CD4-positive, alpha-beta T cell treated with Interleukin-4 for 4 hours (primary cell): ENCODE measurements at places on chromosomes 3 and 15.

DNA sequence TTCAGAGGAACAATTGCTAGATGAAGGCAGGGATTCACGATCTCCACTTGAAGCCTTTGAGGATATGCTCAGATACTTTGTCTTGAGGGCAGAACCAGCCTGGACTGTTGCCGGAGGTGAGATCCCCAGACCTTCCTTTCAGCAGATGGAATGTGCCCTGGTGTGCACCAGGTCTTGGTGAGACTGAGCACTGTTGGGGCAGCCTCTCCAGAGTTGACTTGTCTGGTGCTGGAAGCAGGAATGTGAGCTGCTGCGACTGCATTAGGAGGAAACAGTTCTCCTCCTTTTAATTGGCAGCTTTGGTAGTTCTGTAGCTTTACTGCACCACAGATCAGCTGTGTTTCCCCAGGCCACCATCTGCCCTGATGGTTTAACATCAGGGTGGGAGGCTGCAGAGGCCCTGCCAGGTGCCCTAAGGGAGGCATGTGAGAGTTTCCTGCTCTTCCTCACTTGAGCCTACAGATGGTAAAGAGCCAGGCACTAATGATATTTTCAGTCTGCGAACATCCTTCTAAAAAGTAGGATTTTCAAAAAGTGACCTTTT, 58.5 kb downstream of the CTDSPL start:
- no peak for DNase-seq

DNA sequence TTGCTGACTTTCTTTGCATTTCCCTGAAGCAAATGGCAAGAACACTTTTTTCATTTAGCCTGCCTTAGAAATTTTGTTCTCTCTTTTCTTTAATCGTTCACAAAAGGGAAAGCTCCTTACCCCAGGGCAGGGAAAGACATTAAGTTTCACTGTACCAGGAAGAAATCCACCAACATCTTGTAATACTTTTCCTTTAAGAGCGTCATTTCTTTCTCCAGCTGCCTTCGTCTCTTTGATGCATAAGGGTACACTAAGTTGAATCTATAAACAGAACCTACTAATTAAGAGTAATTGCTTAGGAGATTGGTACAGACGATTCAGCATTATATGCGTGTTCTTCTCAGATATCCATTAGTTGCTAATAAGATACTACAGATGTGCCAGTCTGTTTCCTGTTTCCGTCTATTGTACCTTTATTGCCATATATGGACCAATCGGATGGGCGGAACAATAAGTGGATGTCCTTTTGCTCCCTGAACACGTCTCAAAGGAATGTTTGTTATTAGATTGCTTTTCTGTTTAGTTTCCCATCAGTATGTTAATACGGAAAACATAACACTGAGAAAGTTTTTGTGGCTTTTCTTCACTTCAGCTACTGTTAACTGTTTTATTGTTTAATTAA, 276.7 kb upstream of the RARB start:
- DNase-seq, result no peak

DNA sequence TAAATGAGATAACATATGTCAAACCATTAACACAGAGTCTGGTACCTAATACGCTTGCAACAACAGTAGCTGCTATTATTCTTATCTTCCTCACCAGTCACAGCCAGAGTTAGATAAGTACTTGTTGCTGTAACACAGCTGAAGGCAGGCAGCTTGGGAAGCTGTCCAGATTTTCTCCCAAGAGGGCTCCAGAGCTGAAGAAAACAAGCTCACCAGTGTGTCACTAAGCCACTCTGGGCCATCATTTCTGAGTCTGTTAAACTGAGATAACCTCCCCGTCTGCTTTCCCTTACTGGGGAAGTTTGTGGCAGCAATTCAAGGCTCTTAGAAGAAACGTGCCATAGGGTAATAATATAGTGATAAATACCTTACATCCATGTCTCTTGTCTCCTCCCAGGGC, 226.3 kb downstream of the TAFA4 start:
- no peak for DNase-seq

DNA sequence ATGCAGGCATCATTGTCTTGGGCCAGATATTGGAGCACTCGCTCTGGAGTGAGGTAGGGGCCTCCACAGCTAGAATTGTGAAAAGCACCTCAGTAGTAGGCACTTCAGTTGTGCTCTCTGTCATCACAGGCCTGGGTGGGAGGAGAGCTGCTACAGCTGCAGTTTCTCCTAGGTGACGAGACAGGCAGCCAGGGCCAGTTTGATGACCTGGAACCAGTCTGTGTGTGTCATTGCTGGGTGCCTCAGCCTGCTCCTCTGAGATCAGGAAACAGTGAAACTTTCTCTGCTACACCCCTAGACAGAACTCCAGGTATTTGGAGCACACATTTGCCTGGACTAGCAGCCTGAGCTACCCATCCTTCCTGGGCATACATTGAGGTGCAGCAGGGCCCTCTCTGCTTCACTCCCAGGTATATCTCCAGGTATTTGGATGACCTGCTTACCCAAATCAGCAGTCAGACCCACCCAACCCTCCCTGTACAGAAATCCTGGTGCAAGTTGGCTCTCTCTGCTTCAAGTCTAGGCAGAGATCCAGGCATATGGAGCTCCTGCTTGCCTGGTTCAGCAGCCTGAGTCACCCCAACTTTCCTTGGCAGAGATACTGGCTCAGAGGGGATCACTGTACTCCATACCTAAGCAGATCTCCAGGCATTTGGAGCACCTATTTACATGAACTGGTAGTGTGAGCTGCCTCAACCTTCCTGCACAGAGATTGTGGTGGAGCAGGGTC, 54.3 kb upstream of the SGO1 start:
- no peak for DNase-seq

DNA sequence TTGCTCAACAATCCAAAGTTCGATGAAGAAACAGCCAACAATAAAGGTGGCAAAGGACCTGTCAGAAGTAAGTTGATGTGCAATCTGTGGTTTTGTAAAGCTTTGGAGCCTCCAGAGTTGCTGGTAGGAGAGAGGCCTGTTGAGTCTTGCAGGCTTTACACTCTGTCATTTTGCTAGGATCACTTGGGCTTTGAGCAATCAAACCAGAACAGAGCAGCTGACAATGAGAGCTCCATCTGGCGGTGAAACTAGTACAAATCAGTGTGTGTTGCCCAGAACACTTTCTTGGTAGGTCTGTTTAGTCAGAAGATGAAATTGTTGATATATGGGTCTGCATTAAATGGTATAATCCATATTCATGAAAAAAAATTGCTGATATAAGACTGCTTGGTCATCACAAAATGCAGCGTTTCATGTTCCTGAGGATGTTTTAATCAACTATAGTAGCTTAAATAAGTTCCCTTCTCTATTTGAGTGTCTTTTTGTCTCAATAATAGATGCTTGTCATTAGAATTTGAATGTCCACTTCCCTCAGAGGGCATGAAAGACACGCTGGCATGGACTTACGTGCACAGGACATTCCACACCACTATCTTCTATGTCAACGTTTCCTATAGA, 25.7 kb downstream of the TMOD2 start:
- DNase-seq, result peak; percentile 73

GRCh38 chr15:76336254-76337058, at the start of gene ISL2:
Gene ISL2, plus strand, starts transcription at chr15:76336773. Its CDS starts 111 bp downstream, at chr15:76336884.
- DNase-seq, result peak; percentile 60

DNA sequence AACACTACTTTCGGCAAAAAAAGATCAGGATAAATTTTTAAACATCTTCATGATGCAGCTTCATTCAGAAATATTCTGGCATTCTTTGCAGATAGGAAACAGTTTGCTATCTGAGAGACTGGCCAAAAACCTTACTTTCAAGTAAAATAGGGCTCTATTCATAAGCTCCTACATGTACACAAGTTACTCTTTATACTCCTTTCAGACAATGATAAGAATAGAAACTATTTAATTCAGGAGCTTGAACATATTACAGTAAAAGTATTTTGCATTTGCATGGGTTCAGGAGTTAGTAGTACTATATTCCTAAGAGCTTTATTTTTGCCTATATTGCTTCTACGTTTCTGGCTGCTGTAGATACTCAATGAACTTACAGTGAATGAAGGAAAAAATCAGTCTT, 70.5 kb downstream of the PLOD2 start:
- no peak for DNase-seq

GRCh38 chr3:26343647-26344046, 278.9 kb upstream of the LRRC3B start:
- DNase-seq, result no peak

GRCh38 chr15:38150794-38151193, 101.8 kb upstream of the SPRED1 start:
- DNase-seq, result no peak

- DNase-seq, result no peak
Observed at GRCh38 chr3:194686816-194687637, 1.3 kb downstream of the FAM43A start.

DNA sequence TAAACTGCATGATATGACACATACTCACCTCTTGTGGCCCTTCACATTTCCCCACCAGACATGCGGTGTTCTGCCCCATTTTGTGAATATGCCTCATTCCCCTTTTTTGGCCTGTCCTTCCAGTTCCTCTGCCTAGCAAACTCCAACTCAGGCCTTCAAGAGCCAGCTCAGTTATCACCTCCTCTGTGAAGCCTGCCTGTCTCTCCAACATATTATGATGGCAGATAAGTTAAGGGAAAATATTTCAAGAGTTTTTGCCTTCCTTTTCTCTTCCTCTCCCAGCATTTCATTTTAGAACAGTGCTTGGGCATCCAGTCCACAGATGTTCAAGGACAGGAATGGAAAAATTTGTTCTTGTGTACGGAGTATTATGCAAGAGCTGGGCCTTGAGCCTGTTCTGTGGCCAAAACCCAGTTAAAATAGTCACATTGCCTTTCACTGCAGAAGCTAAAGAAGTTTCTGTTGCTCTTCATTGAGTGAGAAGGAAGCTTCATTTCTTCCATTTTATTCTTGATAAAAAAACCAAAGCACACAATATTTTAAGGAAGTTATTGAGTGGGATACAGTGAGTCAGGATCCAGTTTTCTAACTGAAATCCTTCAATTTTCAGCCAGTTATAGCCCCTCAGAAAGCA, 192.0 kb downstream of the GHSR start:
- DNase-seq, result no peak

DNA sequence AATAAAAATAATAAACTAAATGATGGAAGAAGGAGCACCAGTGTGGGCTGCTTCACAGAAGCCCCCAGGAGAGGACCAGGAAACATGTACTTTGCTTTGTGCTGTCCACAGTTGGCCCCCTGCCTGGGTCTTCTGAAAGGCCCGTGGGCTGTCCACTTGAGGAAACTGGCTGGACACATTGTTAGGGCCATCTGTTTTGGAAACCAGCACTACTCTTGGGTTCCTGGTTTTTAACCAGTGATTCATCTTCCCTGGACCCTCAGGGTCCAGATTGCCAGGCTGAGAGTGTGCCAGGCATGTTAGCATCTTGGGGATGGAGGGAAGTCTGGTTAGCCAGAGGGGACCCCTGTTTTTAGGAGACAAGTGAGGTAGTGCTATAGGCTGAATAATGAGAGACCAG, 297.2 kb upstream of the C2CD4B start:
- DNase-seq, result no peak

GRCh38 chr3:13851997-13852637, 27.8 kb downstream of the WNT7A start:
- DNase-seq, result no peak

DNA sequence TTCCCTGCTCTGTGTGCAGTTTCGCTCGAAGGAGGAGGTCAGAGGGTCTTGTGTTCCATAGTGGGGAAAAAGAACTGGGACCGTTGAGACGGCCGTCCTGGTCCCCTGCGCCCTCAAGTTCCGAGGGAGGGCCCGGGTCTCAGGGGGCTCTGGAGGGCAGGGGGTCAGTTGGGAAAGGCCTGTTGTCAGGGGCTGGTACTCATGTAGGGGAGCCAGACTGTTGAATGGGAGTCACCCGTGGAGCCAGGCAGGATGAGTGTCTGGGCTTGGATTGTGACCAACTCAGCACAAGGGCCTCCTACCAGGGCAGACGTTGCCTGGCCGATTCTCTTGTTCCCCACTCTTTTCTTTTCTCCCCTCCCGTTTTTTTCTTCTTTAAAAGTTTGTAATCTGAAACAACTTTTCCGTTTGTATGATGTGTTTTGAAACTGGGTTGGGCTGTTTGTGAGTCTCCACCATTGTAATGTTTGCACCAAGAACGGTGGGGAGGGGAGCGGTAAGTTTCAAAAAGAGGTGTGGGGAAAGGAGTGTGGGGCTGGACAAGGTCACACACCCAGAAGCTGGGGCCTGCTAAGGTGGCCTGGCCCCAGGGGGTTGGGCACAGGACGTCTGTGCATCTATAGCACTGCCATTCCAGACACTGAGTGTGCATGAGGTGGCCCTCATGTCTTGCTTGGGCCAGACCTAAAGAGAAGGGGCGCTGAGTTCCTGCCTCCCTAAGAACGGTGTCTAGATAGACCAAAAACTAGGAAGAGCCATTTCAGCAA, 1.1 kb downstream of the CMTM7 start:
- DNase-seq, result no peak

DNA sequence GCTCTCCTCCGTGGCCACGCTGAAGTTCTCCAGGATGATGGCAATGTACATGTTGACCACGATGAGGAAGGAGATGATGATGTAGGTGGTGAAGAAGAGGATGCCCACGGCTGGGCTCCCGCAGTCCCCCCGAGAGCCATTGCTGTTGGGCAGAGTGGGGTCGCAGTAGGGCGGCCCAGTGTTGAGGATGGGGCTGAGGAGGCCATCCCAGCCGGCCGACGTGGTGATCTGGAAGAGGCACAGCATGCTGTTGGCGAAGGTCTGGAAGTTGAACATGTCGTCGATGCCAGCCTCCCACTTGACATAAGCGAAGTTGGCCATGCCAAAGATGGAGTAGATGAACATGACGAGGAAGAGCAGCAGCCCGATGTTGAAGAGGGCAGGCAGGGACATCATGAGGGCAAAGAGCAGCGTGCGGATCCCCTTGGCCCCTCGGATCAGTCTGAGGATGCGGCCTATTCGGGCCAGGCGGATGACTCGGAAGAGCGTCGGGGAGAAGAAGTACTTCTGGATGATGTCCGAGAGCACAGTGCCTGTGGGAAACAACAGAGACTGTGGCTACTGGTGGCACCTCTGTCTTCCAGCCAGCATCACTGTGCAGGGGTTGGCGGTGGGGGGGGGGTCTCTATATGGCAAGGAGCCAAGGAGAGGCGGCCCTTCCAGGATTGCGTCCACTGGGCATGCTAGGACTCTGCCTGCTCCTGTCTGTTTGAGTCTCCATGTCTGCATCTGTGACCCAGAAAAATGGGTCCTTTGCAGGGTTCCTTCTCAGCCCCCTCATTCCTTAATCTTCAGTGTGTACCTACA, 55.1 kb downstream of the EXOG start:
- DNase-seq, result no peak

DNA sequence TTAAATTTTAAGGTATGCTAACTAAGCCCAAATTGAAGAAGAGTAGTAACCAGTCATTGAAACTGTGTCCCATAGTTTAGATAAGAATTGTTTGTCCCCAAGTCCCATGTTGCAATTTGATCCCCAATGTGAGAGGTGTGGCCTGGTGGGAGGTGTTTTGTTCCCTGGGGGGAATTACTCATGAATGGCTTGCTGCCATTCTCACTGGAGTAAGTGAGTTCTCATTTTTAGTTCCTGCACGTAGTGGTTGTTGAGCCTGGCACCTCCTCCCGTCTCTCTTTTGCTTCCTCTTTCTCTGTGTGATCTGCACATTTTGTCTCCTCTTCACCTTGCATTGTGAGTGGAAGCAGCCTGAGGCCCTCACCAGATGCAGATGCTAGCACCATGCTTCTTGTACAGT, 1271.0 kb downstream of the NSUN3 start:
- DNase-seq, result no peak

- no peak for DNase-seq
Observed at GRCh38 chr3:69406163-69406562, 20.3 kb upstream of the FRMD4B start.

- no peak for DNase-seq
Observed at GRCh38 chr15:80214910-80215309, 37.1 kb downstream of the CTXND1 start.

GRCh38 chr3:47882338-47882737, 79.4 kb downstream of the DHX30 start:
- DNase-seq, result no peak
